ENCODE measurements at places on chromosomes 1 and 21.

GRCh38 chr1:240914506-240914905 is 302.6 kb upstream of the GREM2 start:
- no peak for DNase-seq

- DNase-seq, result no peak
Measured at GRCh38 chr1:29543586-29543985, 307.3 kb downstream of the PTPRU start.

DNA sequence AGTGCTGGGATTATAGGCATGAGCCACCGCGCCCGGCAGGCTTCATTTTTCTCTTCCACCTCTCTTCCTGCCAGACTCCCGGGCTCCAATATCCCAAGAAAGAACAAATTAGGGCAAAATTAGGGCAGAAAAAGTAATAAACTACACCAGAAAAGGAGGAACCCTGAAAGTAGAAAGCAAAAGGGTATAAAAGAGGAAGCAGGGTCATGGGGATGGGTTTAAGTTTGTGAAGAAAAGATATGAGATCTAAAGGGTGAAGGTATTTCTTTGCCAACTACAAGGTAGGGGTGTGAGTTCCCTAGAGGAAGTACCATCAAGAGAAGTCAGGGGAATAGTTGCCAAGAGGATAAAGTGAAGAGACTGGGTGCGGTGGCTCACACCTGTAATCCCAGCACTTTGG is 9.9 kb downstream of the PTPN22 start:
- DNase-seq, result no peak

GRCh38 chr1:158002022-158002630 is 8.7 kb downstream of the KIRREL1 start:
- no peak for DNase-seq

DNA sequence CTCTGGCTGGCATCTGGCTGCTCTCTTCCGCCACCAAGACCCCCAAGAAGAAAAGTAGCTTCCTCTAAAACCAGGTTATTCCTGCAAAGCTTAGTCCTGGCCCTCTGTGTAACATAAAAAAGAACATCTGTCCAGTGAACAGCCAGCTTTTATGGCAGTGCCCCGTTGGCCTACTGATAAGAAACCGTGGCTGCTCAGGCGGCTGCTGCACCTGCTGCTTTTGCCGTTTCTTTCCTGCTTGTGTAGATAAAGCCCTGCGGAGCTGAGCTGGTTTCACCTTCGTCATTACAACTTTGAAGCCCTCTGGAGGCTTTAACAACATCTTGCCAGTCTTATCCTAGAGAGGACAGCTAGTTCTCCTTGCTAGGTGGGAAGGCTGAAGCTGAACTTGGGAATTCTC is 20.5 kb downstream of the ELAPOR1 start:
- DNase-seq, result no peak

DNA sequence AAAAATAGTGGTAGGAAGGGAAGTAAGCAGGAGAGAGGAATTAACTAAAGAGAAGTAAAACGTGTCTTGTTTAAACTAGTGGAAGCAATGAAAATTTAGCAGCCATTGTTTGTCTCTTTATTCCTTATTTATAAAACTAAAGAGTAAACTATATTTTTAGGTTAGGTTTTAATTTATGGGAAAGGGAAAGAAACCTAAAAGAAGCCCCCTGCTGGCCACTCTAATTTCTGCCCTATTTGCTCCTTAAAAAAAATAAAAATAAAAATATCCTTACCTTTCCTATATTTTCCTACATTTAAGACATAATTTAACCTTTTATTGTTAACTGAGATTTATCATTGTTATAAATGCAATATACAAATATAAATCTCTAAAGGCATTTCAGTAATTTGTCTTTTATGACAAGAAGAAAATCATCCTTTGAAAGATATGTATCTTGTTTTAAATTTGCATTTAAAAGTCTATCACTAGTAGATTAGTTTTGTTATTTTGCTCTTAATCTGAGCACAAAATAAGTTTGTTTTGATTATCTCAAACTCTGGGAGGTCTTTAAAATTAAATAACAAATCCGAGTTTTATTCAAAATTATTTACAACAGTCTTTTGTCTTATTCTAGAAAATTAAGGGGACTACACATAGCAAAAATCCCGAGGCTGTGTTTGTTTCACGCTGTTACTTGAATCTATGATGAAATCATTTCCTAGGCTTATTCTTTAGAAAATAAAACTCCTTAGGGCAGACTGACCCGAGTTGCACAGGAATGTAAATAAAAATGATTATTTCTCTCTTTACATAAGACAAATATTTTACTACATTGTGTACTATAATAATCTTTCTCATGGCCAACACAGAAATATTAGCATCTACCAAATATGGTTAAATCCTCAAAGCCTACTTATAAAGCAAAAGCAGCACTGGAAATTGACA is 201.7 kb downstream of the NRIP1 start:
- no peak for DNase-seq

DNA sequence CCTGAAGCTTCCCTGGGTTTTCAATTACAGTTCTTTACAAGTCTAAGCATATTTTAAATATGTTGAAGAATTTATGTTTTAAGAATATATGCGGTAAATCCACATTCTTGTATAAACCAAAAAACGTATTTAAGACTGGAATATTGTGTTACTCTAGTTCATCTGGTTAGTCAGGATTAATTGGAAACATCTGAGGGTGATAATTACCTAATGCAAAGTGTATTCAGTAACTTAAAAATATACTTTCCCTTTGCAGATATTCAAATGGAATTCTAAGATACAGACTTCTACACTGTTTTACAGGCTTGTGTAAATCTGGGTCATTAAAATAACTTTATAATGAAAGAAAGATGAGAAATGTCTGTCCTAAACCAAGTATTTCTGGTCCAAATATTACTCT is 302.0 kb downstream of the VAV3 start:
- no peak for DNase-seq

- no peak for DNase-seq
Measured at GRCh38 chr1:170307426-170307825, 161.7 kb downstream of the NTMT2 start.

- DNase-seq, result no peak
Measured at GRCh38 chr1:9062846-9063245, 6.6 kb downstream of the SLC2A5 start.

GRCh38 chr1:22263359-22263758 is 120.5 kb upstream of the WNT4 start:
- DNase-seq, result no peak

GRCh38 chr1:208041505-208041904 is 130.6 kb upstream of the CD34 start:
- no peak for DNase-seq

GRCh38 chr1:212856755-212857154 is 1.3 kb upstream of the FLVCR1 start:
- DNase-seq, result no peak

- no peak for DNase-seq
Measured at GRCh38 chr1:9295884-9296283, 3.2 kb downstream of the SPSB1 start.

Data from stimulated activated CD8-positive, alpha-beta memory T cell treated with anti-CD3 and anti-CD28 coated beads, Interleukin-12 subunit alpha, Interleukin-12 subunit beta, amount 100 ng/mL, for 1 hour (primary cell).